Daoy (cell line): ENCODE measurements at places on chromosomes 2 and 18.

GRCh38 chr2:230414302-230414701, 1.7 kb upstream of the SP100 start:
- no peak for DNase-seq

DNA sequence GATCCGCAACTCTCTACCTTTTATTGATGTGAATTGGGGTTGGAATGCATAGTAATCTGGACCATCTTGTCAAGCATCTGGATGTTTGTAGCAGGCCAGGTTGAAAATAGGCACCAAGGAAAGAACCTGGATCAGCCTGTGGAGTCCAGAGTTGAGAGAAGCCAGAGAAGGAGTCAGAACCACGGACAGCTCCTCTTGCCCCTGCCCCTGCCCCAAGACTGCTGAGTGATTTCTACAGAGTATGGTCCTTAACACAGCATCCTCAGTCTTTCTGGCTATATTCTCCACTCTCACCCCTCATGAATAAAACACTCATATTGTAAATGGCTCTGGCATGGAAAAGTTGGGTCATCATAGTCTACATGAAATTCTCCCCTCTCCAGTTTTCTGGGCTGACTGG, 154.6 kb downstream of the LOXHD1 start:
- no peak for DNase-seq

DNA sequence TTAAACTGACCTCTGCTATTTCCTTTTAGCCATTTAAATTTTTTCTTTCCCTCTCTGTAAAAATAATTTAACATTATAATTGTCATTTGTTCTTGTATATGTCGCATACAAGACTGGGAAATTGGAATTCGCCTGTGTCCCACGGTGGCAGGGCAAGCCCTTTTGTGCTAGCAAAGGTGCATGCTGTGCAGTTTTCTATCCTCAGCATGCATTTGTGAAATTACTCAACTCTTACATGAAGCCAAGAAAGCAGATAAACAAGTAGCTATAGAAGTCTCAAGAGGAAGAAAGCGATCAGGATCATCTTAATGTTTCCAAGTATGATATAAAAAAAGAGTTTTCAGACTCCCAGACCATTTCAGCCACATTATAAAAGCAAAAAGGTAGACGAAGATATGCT, 392.6 kb upstream of the CHST9 start:
- no peak for DNase-seq

- peak; percentile 14 for DNase-seq
Observed at GRCh38 chr2:166464187-166464586, 29.9 kb downstream of the SCN7A start.

DNA sequence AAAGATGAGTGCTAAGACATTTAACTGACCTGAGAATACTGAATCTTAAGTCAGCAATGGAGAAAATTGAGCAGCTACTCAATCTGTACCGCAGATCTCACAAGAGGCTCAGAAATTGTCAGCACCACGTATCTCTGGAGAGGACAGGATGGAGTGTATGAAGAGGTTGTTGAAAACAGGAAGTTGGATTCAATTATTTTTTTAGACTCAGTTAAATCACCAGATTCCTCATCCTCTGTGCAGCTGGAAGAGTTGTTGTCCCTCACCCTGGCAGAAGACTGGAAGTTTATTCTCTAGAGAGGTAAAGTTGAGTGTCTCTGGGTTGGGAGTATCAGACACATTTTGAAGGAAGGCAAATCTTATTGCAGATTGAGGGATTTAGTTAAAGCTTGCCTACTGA, 114.9 kb upstream of the NT5C1B start:
- no peak for DNase-seq

GRCh38 chr2:182949572-182950189, 83.2 kb upstream of the FRZB start:
- peak; percentile 76 for DNase-seq

GRCh38 chr2:216711348-216711747, 16.0 kb upstream of the IGFBP5 start:
- no peak for DNase-seq

DNA sequence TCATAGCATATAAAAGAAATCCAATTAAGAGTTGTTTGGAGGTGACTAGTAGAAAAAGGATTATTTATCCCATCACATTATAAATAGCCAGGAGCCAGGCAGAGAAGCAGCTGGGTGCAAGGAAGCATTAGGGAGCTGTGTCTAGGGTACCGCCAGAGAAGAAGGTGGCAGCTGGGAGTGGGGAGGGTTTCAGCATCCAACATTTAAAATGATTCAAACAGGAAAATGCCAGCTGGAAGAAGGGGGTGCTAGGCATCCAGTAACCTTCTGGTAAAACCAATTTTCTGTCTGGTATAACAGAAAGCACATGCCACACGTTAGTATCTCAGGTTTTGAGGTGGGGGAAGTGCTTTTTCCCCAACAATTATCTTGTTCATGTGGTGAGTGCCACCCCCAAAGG, 452.4 kb downstream of the ZEB2 start:
- no peak for DNase-seq

DNA sequence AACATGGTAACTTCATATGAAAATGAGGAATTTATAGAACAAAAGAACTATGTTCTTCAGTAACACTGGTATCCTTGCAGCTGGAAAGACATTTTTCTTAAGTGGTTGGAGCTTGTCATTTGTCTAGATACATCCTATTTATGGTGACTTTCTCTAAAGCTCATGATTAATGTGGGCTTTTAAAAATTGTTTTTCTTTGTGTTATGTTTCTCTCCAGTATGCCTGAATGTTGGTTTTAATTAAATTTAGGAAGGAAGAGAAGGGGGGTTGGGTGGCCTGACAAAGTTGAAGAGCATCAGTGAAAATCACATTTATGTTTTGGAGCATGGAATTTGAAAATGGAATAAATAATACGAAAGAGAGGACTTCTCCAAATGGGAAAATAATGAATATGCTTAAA, 457.1 kb upstream of the ETAA1 start:
- no peak for DNase-seq

DNA sequence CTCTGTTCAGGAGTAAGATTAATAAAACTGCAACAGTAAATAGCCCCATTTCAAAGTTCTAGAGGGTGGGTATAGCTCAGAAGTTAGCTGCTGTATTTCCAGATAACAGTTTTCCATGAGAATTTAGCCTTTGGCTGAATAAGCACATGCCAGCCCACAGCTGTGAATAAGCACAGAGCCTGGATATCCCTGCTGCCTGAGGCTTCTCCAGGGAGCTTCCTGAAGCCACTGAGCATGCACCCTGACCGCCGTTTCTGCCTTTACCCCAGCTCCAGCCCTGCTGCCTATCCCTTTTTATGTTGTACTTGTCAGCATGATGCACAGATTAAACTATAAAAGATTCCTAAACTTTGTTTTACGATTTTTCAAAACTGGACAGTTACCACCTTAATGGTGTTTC, 85.3 kb downstream of the FEZ2 start:
- DNase-seq: no peak

GRCh38 chr18:70382017-70382416, 93.2 kb downstream of the SOCS6 start:
- DNase-seq: no peak

GRCh38 chr2:8922431-8922830, 81.1 kb downstream of the MBOAT2 start:
- no peak for DNase-seq

- DNase-seq: peak; percentile 44
Observed at GRCh38 chr2:72220170-72220569, 72.5 kb upstream of the CYP26B1 start.

DNA sequence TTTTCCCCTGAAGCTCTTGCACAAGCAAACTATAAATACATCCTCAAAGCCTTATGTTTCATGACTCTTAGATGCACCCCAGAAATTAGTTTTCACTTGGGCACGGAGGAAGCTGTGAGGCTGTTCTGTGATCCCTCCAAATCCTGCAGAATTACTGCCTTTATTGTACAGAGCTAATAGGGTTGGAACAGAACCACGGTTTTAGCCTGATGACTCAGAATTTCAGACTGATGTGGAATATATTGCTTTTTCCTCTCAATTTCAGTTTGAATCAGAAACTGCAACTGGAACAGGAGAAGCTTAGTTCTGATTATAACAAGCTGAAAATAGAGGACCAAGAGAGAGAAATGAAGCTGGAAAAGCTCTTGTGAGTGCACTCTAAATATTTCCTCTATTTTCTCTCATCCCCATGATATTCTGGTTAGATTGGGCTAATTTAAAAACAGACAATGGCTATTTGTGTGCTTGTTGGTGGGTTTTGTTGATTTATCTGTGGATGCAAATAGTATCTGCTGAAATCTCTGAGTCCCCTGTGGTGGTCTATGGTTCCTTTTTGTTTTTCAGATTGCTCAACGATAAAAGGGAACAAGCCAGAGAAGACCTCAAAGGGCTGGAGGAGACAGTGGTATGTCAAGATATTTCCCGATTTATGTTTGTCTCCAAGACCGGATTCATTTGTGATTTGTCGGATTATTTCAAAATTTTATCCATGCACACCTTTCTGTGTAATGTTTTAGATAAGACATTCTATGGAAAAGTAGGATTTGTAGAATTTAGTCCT, 38.2 kb upstream of the LYPD6B start:
- no peak for DNase-seq

- DNase-seq: peak; percentile 57
Observed at GRCh38 chr2:229673676-229674075, 40.7 kb downstream of the DNER start.

DNA sequence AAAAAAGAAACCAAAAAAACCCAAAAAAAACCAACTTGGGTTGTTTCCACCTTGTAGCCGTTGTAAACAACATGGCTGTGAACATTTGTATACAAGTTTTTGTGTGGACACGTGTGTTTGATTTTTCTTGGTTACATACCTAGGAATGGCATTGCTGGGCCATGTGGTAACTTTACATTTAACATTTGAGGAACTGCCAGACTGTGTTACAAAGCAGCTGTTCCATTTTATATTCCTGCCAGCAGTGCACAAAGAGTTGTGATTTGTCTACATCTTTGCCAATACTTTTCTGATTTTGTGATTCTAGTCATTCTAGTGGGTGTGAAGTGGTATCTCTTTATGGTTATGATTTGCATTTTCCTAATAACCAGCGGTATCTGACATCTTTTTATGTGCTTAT, 22.5 kb downstream of the LPIN1 start:
- no peak for DNase-seq

- no peak for DNase-seq
Observed at GRCh38 chr18:11163665-11164064, 14.3 kb upstream of the PIEZO2 start.

GRCh38 chr18:27967913-27968824, 208.8 kb downstream of the CDH2 start:
- no peak for DNase-seq

DNA sequence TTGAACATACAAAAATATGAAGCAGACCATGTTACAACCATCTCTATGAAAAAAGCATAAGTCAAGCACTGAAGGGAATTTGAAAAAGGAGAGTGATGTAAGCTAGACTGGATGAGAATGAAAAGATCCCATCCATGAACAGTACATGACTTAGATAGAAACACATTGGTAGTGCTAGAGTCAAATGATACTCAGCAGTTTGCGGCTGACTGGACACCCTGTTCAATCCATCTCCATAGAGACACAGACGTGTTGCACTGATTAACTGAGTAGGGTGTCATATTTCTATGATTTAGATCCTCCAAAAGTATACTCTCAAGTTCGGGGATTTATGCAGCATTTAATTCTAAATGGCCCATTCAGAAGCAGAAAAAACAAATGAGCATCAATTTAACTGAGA, 674.3 kb upstream of the NRXN1 start:
- no peak for DNase-seq

DNA sequence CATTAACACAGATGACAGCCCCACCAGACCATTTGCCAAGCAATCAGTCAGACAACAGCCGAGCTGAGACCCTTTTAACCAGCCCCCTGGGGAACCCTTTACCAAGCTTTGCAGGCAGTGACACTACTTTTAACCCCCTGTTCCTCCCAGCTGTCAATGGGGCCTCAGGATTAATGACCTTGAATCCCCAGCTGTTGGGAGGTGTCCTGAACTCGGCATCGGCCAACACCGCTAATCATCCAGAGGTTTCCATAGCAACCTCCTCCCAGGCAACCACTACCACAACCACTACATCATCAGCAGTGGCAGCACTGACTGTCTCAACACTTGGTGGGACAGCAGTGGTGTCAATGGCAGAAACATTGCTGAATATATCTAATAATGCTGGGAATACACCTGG, 160.9 kb upstream of the EPC2 start:
- DNase-seq: no peak

GRCh38 chr2:110101280-110101844, 14.3 kb downstream of the MALL start:
- peak; percentile 100 for DNase-seq

GRCh38 chr2:210899131-210899530, 342.7 kb downstream of the CPS1 start:
- peak; percentile 37 for DNase-seq

DNA sequence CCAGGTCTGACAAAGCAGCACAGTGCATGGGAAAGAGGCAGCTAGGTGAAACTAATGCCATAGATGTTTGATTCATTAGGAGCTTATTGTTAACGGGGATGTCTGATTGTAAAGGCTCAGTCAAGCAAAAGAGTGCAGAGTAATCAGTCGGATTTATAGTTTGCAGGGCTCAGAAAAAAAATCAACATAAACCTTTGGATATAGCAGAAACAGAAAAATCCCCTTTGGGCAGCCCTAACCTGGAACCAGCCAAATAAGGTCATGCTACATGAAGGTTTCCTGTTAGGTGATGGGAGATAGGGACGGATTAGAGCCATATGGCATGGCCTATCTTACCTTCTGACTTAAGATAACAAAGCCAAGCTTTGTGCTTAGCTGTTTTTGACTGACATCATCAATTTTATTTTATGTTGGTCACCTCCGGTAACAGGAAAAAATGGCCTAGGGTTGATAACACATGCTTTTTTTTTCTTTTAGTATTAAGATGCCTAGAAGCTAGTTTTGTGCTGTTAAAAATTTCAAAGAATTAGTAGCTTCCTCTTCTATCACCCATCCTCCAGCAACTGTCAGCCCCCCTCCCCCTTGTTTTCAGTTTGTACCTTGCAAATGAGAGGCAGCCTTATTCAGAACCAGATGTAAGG, 60.7 kb upstream of the ZEB2 start:
- no peak for DNase-seq

DNA sequence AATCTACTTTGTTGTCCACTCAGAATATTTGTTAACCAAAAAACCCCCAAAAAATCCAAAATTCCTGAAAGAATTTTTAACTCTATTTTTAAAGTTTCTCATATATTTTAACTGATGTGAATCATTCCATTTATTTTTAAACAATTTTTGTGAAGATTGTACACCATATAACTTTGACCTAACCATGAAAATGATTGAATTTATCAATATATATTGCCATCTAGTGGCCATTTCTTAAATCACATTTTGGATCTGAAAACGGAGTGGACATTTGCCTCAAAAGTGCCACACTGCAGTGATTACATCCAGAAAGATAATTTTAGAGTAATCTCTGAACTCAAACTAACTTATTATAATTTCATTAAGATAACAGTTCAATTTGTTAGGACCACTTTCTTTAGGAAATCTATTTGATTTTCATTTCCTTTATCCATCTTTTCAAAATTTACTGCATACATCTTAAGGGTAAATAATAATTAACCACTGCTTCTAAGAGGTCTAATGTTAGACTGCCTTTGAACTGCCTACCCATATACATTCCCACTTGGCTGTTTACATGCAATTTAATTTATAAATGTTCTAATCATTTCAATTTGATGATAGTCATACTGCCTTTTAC, 71.1 kb downstream of the DSC3 start:
- DNase-seq: no peak
